ENCODE measurements at places on chromosomes 12 and 14.

GRCh38 chr14:89912221-89912620 is 42.3 kb downstream of the EFCAB11 start:
- no peak for DNase-seq

GRCh38 chr14:44168566-44168965 is 338.5 kb downstream of the FSCB start:
- no peak for DNase-seq

- DNase-seq: no peak
These were observed 30.0 kb downstream of the POLE start for GRCh38 chr12:132657004-132657727.

DNA sequence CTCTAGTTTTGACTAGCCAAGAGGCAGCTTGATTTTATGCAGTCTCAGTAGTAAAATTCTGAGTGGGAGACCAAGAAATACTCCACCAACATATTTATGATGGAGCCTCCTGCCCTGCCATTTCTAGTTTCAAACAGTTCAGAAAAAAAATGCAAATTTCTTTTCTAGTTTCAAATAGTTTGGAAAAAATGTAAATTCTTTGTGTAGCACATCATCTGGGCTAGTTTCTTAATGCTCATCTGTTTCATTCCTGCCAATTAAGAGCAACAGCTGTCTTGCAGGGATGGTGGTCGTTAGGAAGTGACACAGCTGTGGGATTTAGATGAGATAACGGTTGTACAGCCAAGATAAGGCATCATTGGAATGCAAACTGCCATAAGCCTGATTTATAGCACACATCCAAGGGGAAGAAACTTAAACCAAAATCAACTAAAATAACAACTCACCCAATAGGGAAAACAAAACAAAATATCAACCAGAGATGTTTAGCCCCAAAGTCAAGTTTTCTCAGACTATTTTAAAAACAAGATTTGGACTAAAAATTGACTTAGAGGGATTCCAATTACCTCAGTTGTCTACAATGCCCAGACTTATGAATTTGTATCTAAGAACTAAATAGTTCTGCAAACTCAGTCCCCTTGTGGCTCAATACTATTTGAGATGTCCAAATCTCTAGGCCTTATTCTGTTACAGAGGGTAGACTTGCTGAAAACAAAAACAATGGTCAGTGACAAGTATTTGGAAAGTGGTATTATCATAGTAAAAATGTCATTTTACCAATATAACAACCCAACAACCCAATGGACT is 291.3 kb upstream of the ATP2B1 start:
- DNase-seq: no peak

DNA sequence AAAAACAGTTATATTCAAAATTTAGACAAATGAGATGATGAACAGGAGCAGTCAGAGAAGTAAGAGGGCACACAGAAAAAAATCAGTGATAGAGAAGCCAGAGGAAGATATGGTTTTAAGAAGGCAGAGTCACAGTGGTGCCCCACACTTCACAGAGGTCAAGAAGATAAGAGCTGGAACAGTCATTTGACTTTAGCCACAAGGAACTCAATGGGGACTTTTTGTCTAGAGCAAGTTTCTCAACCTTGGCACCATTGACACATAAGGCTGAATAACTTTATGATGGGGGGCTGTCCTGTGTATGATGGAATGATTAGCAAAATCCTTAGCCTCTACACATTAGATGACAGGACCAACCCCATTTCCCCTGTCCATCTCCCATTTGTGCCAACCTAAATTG is 172.8 kb upstream of the PLEKHG7 start:
- DNase-seq: no peak

DNA sequence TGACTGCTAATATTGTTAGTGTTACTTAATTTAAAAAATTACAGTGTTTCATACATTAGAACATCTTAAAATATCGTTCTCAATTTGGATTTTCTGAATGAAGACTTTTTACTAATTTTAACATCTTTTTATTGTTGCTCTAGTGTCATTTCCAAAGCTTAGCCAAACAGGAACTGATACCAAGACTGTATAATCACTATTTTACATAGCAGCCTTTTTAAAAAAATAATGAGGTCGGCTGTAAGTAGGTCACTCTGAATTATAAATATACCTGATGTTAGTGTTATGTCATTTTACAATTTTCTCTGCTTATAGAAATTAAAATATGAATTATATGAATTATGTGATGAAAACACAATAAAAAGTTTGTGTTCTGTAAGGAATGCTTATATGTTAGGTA is 321.5 kb downstream of the TMEM117 start:
- DNase-seq: no peak

DNA sequence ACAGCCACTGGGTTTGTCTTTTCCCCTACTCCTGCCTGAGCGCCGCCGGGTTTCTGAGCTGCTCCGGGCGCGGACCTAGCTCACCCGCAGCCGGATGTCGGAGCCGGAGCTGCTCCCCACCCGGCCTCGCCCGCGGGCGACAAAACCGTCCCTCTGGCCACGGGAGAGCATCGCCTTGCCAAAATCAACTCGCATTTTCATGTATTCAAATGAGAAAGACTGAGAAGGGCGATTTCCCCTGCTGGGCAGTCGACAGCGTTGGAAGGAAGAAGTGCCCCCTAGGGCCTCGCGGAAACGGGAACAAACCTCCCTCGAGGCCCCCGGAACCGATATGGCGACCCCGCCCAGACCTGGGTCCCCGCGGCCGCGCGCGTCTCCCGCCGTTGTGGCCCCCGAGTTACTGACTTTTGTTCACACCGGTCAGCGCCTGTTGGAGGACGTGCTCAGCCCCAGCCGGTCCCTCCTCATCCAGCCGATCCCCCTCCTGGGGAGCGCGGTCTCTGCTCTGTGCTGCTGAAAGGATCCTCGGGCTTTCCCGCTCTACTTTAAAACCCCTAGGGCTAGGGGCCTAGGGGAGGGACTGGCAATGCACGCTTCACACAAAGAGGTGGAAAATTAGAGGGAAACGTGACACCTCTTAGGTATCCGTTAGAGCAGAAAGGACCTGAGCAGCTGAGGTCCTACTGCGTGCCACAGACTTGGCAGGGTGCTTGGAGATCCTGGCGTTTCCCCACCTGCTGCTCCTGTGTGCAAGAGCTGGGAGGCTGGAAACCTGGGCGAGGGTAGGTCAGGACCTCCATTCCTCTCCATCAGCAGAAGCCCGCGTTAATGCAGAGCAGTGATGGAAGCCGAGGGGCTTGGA is 4.3 kb downstream of the TTC6 start:
- no peak for DNase-seq

- DNase-seq: no peak
These were observed 136.3 kb upstream of the PLXNC1 start for GRCh38 chr12:94012071-94012470.

- no peak for DNase-seq
These were observed 128.0 kb upstream of the RASSF8 start for GRCh38 chr12:25830456-25830855.

- DNase-seq: no peak
These were observed 406.3 kb upstream of the MGAT4C start for GRCh38 chr12:86662464-86662863.

- no peak for DNase-seq
These were observed 298.9 kb downstream of the ITPR2 start for GRCh38 chr12:26534071-26534470.

DNA sequence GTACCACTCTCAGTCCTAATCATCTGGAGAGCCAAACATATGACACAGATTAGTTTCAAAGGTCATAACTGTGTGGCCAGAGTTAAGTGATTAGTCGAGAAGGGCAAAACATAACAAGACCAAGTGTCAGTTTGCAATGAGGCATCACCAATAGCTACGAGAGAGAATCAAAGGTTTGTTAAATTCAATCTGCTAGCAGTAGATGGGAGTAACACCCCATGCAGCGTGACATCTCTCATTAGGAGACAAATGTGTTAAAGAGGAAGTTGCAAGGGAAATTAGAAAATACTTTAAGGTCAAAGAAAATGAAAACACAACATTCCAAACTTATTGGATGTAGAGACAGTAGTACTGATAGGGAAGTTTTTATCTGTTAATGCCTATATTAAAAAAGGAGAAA is 135.7 kb upstream of the SYT10 start:
- DNase-seq: no peak

GRCh38 chr14:77046721-77047120 is 18.2 kb upstream of the IRF2BPL start:
- no peak for DNase-seq

DNA sequence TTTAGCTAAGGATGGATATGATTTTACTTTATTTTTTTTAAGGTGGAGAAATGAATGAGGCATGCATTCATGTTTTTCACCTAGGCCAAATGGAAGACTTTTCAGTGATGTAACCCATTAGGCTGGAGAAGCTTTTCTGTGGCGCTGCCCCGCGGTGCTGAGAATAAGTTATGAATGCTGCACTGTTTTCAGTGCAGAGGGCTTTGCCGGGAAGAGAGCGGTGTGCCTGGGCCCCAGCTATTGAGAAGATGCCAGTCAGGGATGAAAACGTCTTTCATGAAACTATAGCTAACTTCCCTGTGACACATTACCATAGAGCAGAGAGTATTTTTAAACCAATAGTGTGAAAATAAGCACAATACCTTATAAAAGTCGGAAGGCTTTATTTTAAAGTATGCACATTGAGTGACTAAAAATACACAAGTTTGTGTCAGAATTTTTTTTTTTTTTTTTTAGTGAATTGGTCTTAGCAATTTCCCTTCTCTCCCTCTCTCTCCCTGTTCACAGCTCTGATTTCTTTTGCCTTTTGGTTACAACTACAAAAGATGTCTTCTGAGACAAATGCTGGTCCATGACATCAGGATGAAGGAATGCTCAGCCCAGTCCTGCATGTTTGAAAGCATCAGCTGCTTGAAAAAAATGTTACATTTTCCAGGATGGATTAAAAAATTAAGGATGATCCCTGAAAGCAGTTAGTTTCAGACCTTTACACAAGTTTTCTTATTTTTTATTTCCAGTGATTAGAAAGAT is 48.3 kb downstream of the NPAS3 start:
- no peak for DNase-seq

- no peak for DNase-seq
These were observed 120.9 kb downstream of the SLC38A6 start for GRCh38 chr14:61101803-61102548.

DNA sequence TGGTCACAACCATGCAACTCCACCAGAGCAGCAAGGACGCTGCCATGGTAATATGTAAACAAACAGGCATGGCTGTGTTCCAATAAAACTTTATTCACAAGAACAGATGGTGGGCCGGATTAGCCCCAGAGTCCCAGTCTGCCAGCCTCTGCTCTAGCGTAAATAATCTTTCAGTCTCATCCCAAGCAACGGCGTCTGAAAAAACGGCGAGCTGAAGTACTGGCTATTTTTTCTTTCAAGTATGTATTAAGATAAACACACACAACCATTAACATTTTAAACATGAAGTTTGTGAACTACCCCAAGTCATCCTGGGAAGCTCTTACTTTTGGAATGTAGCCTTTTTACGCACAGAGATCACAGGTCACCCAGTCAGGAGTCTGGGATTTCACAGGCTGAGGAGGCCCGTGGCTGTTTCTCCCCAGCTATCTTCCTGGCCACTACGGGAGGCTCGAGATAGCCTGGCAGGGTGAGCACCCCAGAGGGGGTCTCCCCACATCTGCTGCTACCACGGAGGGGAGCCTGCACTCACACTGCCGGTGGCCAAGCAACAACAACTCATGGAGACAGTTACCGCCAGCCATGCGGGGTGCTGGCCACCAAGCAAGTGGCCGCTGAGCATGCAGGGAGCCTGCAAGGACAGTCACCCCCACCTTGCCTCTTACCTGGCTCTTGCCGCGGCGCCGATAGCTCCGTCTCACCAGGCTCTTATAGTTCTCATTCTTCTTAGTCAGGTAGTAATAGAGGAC is 124.6 kb downstream of the RFLNA start:
- no peak for DNase-seq

DNA sequence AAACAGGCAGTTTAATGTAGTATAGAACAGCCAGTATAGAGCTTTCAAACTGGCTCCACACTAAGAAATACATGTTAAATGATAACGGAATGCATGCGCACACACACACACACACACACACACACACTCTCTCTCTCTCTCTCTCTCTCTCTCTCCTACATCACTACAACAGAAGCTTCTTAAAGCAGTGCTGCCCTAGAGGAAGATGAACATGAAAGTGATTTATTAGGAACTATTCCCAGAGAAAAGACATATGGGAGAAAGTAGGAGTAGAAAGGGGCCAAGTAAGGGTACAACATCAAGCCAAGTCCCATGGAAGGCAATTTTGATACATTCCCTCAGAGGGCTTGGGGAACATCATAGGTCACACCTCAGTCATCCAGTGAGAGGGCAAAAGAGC is 16.4 kb upstream of the DHRS4 start:
- DNase-seq: no peak

Data from MG63 (cell line).